Activated CD8-positive, alpha-beta memory T cell treated with anti-CD3 and anti-CD28 coated beads for 4 hours (primary cell): ENCODE measurements at places on chromosomes 3 and 15.

DNA sequence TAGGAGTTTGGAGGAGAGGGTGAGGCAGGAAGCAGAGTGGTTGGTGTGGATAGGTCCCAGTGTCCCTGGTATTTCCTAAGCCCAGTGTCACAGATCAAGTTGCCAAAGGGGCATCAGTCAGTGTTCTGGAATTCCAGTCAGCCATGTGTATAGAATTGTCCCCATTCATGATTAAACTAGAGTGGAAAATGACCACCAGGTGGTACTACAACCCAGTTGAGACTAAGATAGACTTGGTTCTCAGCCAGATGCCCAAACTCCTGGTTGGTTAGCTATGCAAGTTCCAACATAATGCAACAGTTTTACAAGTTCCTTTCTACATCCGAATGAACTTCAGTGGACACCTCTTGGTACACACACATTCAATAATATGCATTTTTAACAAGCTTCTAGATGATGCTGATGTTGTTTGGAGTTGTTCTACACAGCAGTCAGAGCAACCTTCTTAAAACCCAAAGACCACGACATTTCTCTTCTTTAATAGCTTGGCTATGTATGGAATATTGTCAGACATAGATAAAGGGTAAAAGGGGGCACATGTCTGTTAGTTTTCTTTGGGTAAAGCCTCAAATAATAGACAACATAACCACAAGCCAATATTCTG, 8.4 kb upstream of the ATR start:
- DNase-seq = no peak

- no peak for DNase-seq
Observed at GRCh38 chr3:16178628-16178988, 4.1 kb downstream of the GALNT15 start.

- no peak for DNase-seq
Observed at GRCh38 chr3:172470588-172470987, 22.3 kb upstream of the GHSR start.

GRCh38 chr3:23952646-23953045, 7.6 kb downstream of the NR1D2 start:
- no peak for DNase-seq

DNA sequence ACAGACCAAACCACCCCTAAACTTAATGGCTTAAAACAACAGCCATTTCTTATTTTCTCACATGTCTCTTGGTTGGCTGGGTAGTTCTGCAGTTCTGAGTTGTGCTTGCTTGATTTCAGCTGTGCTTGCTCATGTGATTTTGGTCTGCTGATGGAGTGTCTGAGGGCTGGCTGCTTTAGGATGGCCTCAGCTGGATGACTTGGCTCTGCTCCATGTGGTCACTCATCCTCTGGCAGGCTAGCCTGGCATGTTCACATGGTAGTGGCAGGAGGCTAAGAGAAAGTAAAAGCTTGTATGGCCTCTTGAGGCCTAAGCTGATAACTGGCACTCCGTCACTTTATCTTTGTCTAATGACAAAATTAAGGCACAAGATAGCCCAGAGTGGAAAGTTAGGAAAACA, 4.1 kb downstream of the SV2B start:
- no peak for DNase-seq

- no peak for DNase-seq
Observed at GRCh38 chr15:71433402-71433801, 318.1 kb downstream of the THSD4 start.

GRCh38 chr3:195823280-195823679, 11.6 kb upstream of the MUC4 start:
- DNase-seq = no peak

DNA sequence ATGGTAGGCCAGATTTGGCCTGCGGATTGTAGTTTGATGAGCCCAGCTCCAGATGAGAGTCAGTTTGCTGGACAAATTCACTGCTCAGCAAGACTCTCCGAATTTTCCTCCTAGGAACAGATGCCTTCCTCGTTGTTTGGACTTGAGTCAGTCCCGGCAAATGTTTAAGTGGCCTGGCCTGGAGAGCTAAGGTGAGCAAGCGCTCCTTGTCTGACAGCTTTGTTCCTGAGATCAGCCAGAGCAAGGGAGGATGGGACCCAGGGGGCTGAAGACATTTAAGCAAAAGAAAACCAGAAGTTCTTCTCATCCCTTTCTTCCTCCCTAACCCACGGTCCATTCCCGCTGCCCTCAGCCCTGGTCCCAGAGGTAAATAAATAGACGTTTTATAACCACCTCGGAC, 40.3 kb downstream of the POLR2M start:
- DNase-seq = no peak

DNA sequence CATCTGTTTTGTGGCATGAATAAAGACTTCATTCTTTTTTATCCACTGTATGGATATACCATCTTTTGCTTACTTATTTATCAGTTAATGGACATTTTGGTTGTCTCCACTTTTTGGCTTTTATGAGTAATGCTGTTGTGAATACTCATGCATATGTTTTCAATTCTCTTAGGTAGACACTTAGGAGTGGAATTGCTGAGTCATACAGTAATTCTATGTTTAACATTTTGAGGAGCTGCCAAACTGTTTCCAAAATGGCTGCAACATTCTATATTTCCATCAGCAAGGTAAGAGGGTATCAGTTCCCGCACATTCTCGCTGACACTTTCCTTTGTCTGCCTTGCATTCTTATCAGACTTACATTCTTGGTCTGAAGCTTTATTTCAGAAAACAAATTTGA, 191.1 kb downstream of the WNT5A start:
- DNase-seq = no peak

GRCh38 chr3:157405457-157405856, 31.2 kb upstream of the PTX3 start:
- no peak for DNase-seq

DNA sequence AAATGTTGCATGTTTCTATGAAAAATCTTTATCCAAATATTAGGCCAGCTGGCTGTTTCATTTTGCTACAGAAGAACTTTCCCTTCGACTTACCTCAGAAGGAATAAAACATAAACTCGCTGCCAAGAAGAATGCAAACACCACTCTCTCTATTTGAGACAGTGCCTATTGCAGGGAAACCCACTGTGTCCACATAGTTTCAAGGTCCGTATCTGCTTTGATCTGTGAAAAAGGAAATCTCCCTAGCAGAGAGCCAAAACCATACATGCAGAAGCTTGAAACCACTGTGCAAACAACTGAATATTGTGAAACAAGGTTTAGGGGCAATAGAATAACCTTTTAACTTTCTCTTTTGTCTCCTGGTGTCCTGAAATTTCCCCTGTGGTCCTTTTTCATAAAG, 35.0 kb upstream of the CAPN7 start:
- no peak for DNase-seq

DNA sequence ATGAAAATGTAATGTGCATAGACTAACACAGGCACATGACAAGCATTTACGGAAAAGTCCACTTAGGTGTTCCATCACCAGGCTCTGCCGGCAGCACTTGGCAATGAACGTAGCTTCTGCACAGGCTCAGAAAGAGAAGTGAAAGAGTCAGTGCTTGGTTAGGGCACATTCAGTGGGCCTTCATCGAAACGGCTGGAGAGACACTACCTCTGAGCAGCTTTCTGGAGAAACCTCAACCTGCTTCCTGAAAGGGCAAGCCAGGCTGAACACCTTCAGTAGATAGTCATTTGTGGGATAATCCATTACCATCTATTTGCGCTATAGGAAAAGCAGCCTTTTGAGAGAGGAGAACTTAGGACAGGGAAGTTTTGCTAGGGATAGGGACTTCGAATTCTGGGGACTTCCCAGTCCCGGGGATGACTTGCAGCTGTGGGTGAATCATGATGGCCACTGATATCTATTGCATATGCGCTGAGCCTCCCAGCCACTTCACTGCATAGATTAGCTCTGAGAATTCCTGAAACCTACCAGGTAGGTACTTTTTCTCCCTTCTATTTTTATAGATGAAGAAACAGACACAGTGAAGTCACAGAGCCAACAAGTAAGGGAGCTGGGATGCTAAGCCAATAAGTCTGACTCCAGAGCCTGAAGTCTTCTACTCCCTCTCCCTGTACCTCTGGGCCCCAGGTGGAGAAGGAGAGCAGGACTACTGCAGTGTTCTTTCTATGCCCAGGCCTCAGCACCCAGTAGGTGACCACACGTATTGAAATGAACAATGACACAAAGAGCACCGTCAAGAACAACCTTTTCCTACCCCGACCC, 4.2 kb upstream of the SH2D7 start:
- DNase-seq = no peak

- DNase-seq = no peak
Observed at GRCh38 chr3:178201714-178202113, 334.5 kb upstream of the KCNMB2 start.

GRCh38 chr3:66037986-66038369, 740 bp downstream of the MAGI1 start:
- no peak for DNase-seq

- no peak for DNase-seq
Observed at GRCh38 chr15:41930221-41930866, 36.5 kb upstream of the SPTBN5 start.

DNA sequence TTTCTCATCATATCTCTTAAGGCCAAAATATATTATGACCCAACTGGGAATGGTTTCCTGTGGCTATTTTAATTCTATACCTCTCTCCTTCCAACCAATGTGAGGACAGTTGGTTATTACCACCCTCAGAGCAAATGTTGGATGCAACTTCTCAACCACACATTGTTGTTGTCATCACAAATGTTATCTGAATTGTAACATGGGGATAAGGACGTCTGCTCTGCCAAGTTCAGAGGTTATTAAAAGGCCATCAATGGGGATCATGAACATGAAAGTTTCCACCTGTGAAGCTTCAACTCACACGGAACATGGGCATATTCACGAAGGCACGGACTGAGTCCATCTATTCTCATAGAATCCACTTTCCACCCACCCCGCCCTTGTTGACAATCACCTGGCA, 46.8 kb downstream of the MB21D2 start:
- no peak for DNase-seq

- no peak for DNase-seq
Observed at GRCh38 chr3:155078711-155079467, 1.2 kb upstream of the MME start.

GRCh38 chr3:175007306-175007705, 148.2 kb downstream of the NAALADL2 start:
- no peak for DNase-seq

DNA sequence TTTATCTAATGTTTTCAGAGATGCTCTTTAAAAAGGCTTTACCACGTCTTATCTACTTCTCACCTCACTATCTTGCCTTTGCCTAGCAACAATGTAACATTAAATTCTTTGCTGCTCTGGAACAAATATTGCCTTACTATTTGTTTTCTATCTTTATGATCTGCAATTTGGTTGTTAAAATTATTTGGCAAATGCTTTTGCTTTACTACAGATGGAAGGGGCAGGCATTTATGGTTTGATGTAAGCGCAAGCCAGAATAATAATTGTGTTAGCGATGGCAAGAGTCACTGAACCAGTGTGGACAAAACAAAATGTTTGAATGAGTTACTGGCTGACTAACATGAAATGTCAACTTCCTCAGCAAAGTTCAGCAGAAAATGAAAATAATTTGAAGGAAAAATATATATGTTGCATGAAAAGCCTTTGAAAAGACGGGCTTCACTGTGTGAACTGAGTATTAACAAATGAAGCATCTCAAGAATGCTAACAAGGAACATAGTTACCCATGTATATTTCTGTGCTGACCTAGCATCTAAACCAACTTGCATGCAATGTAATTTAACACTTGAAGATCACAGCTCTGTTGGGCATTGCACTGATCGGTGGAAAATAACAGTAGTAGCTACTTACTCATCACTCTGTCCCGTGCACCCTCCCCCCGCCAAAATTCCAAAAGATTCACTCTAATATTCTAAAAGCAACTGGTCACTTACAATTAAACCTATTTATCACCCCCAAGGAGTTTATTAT, 454.0 kb upstream of the ARHGEF26 start:
- DNase-seq = no peak

GRCh38 chr3:170027233-170028102, 10.3 kb upstream of the GPR160 start:
- no peak for DNase-seq

DNA sequence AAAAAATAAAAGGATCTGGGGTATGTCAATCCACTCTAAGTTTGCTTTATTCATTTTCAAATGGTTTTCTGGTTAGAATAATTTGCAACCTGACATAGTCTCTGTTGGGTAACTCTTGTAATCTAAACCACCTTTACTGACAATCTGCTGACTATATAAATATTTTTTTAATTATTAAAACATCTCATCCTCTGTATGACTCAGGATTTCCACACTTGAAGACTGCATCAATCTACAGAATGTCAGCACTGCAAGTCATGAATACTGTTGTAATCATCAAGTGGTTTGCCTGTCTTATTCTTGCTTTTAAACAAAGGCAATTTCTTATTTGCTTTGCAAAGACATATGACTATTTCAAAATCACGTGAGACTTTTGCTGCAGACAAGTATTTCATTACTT, 42.1 kb downstream of the VGLL3 start:
- no peak for DNase-seq

DNA sequence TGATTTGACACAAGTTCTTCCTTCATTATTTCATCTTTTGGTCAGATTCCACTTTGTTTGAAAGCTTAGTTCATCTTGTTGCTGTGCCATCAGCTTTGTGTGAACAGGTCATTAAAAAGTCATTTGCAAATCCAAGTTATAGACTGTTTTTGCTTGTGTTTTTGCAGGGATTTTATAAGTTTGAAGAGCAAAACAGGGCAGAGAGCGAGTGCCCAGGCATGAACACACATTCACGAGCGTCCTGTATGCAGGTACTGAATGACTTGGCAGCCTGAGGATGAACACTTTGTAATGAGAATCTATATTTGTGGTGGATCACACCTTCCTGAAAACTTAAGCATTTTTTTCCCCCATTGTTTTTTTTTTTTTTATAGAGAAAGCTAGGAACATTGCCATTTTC, 60.6 kb upstream of the SAMMSON start:
- DNase-seq = no peak

DNA sequence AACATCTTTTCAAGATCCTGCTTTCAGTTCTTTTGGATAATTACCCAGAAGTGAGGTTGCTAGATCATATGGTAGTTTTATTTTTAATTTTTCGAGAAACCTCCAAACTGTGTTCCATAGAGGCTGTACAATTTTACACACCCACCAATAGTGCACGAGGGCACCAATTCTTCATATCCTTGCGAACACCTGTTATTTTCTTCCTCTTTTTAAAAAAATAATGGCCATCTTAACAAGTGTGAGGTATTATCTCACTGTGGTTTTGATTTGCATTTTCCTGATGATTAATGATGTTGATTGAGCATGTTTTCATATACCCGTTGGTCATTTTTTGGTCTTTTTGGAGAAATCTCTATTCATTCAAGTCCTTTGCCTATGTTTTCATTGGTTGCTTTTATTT, 17.6 kb upstream of the CEP152 start:
- DNase-seq = no peak

DNA sequence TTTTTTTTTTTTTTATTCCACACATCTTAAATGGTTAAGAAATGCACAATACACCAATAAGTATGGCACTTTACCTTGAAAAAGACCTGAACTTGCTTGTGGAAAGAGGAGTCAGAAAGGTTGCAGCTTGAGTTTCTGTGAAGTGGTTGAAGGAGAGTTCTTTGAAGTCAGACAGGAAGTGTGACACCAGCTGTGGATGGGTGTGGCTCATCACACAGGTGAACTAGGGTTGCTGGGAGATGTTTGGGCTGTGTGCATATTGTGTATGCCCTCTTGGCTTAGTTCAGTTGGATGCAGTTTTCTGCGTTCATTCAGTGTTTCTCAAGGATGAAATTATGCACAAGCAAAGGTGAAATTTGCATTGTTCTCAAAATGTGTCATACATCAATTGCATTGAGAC, 6.3 kb downstream of the AEN start:
- peak; percentile 47 for DNase-seq
